ENCODE measurements at places on chromosomes 12 and 14.

DNA sequence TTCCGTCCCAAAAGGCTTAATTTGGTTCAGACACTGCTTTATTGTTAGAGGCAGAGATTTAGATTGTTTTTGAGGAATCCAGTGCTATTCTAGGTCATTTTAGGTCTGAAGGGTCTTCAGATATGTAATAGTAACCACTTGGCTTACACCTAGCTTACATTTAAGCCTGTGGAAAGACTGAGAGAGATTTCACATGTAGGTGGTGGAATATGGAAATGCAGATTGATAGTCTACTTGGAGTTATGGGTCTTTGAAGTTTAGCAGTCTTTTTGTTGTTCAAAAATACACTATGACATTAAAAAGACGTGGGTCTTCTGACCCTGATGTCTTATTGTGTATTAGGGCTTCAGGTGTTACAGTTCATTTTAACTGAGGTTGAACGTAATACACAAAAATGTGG lies 51.4 kb upstream of the CCT2 start:
- H3K36me3 ChIP-seq = peaks cover 16% of the 10 kb centered on the region
- DNase-seq = no peak
- peak overlapping the region; percentile 99 for H3K27ac ChIP-seq
- H3K27me3 ChIP-seq = no peaks in the 10 kb centered on the region

DNA sequence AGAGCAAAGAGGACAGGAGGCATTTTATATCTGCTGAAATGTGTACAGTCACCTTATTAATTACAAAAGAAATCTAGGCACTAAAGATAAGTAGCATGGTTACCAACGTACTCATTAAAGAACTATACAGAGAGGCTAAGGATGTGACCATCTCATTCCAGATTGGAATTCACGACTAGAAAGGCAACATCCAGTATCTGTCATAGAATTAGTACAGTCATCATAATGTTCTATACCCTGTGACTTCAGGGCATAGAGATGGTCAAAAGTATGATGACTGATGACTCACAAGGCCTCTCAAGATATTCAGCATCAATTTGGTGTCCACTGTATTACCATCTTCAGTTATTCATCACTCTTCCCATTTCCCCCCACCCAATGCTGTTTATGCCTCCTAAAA lies 144.0 kb upstream of the PLEKHG7 start:
- H3K27ac ChIP-seq = peak overlapping the region; percentile 79
- H3K4me3 ChIP-seq = no peak overlapping the region
- DNase-seq = no peak
- no peaks in the 10 kb centered on the region for H3K36me3 ChIP-seq
- H3K27me3 ChIP-seq = no peaks in the 10 kb centered on the region

DNA sequence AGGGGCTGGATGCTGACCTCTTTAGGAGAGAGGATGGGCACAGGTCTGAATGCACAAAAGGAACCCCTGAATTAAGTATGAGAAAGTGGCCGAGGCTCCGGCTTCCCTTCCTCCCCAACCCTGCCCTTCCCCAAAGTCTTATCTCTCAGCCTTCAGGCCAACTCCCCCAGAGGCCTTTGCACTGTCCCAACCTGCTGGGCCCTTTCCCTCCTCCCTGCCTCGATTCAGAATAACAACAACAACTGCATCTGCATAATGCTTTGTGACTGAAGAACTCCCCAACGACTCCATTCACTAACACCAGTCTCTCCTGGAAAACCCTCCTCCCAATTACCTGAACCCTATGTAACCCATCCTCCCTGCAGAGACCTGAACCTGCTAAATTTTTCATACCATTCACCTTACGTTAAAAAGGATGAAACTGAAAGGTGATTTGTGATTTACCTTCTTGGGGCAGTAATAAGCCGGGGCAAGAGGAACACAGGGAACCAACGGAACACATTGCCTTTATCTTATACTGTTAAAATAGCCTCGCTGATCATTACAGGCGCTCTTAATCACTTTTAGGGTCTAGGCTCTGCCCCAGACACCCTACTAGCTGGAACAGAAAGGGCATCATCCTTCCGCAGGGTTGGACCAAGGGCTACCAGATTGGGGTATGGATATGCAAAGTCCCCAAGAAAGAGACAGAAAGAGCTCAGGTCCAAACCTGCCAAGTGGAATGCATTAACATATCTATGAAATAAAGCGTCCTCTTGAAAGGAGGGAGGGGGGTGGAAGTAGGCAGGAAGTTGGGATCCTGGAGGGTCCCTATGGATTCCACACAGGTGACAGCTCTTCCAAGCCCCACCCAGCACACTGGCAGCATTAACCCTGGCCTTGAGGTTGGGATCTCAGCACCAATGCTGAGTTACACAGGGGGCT lies 24.2 kb upstream of the FOXN3 start:
- peaks cover 2% of the 10 kb centered on the region for H3K36me3 ChIP-seq
- no peak overlapping the region for H3K27ac ChIP-seq
- peaks cover 25% of the 10 kb centered on the region for H3K4me1 ChIP-seq
- no peak for DNase-seq
- H3K27me3 ChIP-seq = no peaks in the 10 kb centered on the region
- no peak overlapping the region for H3K4me3 ChIP-seq

GRCh38 chr12:111330800-111331752 lies 37.8 kb downstream of the PHETA1 start:
- peaks cover 4% of the 10 kb centered on the region for H3K36me3 ChIP-seq
- DNase-seq = no peak

GRCh38 chr12:41108032-41108431 lies 80.1 kb upstream of the PDZRN4 start:
- peaks cover 4% of the 10 kb centered on the region for H3K27me3 ChIP-seq
- no peak overlapping the region for H3K4me3 ChIP-seq

GRCh38 chr12:123106640-123107359 lies 44.1 kb downstream of the PITPNM2 start:
- no peak overlapping the region for H3K27ac ChIP-seq
- no peaks in the 10 kb centered on the region for H3K36me3 ChIP-seq
- no peak for DNase-seq

GRCh38 chr14:59055006-59055405 lies 133.5 kb upstream of the DAAM1 start:
- DNase-seq = no peak
- no peak overlapping the region for H3K27ac ChIP-seq
- H3K4me3 ChIP-seq = no peak overlapping the region
- no peaks in the 10 kb centered on the region for H3K27me3 ChIP-seq

DNA sequence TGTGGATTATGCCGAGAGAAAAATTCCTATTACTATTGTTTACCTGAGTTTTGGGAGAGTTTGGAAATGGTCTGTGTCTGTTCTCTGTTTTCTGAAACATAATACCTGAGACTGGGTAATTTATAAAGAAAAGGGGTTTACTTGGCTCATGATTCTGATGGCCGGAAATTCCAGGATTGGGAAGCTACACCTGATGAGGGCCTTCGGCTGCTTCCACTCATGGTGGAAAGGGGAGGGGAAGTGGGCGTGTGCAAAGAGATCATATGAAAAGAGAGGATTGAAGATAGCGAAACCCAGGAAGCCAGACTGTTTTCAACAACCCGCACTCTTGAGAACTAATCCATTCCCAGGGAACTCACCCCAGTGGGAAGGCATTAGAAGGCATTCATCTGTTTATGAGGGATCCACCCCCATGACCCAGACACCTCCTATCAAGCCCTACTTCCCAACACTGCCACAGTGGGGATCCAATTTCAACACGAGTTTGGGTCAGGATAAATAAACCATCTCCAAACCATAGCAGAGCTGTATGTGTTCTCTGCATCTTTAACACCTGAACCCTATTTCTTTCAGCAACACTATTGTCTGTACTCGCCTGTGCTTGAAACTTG lies 51.1 kb downstream of the APAF1 start:
- H3K4me3 ChIP-seq = no peak overlapping the region
- no peak for DNase-seq
- H3K27me3 ChIP-seq = no peaks in the 10 kb centered on the region
- peaks cover 3% of the 10 kb centered on the region for H3K4me1 ChIP-seq

DNA sequence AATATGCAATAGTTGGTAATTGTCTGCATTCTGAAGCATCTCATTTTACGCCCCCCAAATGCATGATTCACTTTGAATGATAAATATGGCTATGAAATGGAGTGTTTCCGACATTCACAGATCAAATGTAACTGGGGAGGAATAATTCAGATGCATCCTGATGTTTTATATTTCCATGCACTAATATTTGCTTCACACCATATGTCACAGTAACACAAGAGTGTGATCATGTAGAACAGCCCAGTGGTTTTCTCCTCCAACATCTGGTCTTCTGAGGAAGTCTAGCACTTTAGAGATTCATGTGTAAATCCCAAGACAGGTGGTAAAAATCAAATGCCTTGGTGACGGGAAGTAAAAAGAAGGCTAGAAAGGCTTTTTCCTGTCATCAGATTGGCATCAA lies 273.1 kb downstream of the DIO2 start:
- H3K4me1 ChIP-seq = no peaks in the 10 kb centered on the region
- H3K27ac ChIP-seq = no peak overlapping the region
- H3K4me3 ChIP-seq = no peak overlapping the region
- no peak for DNase-seq
- H3K36me3 ChIP-seq = no peaks in the 10 kb centered on the region
- peaks cover 17% of the 10 kb centered on the region for H3K27me3 ChIP-seq

- DNase-seq = no peak
- H3K4me1 ChIP-seq = no peaks in the 10 kb centered on the region
- H3K27me3 ChIP-seq = peaks cover 35% of the 10 kb centered on the region
- H3K4me3 ChIP-seq = no peak overlapping the region
- H3K27ac ChIP-seq = no peak overlapping the region
Measured at GRCh38 chr14:35470755-35471154, 63.2 kb upstream of the INSM2 start.

DNA sequence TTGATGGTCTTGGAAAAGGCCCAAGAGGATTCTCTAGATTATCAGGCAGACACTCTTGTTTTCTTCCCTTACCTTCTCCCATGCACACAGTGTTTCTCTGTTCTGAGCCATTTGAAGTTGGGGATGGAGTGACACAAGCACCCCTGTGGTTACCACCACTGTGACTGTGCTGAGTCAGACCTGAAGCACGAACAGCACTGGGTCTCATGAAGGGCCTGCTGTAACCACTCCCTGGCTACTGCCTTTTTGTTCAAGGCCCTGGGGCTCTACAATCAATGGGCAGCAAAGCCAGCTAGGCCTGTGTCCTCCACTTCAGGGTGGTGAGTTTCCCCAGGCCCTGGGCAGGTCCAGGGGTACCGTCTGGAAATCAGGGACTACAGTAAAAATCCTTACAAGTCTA lies 65.5 kb downstream of the TSPAN8 start:
- no peaks in the 10 kb centered on the region for H3K4me1 ChIP-seq
- no peak for DNase-seq
- no peak overlapping the region for H3K4me3 ChIP-seq

- H3K36me3 ChIP-seq = peaks cover 7% of the 10 kb centered on the region
- peak overlapping the region; percentile 76 for H3K4me3 ChIP-seq
- H3K27ac ChIP-seq = peak overlapping the region; percentile 88
- H3K27me3 ChIP-seq = no peaks in the 10 kb centered on the region
- no peak for DNase-seq
Measured at GRCh38 chr14:24136684-24137528, 912 bp downstream of the PSME1 start.

GRCh38 chr12:1310653-1311052 lies 283.7 kb downstream of the FBXL14 start:
- DNase-seq = no peak
- peaks cover 34% of the 10 kb centered on the region for H3K4me1 ChIP-seq
- peak overlapping the region; percentile 70 for H3K27ac ChIP-seq

DNA sequence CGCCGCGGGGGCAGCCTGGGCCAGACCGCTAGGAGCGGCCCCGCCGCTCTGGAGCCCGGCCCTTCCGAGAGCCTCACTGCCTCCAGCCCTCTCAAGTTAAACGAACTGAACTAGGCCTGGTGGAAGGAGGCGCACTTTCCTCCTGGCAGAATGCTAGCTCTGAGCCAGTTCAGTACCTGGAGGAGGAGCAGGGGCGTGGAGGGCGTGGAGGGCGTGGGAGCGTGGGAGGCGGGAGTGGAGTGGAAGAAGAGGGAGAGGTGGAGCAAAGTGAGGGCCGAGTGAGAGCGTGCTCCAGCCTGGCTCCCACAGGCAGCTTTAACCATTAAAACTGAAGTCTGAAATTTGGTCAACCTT lies 5.3 kb downstream of the LTB4R start:
- peaks cover 28% of the 10 kb centered on the region for H3K27me3 ChIP-seq
- H3K36me3 ChIP-seq = no peaks in the 10 kb centered on the region
- H3K27ac ChIP-seq = no peak overlapping the region
- DNase-seq = no peak
- peaks cover 1% of the 10 kb centered on the region for H3K4me1 ChIP-seq
- H3K4me3 ChIP-seq = no peak overlapping the region

DNA sequence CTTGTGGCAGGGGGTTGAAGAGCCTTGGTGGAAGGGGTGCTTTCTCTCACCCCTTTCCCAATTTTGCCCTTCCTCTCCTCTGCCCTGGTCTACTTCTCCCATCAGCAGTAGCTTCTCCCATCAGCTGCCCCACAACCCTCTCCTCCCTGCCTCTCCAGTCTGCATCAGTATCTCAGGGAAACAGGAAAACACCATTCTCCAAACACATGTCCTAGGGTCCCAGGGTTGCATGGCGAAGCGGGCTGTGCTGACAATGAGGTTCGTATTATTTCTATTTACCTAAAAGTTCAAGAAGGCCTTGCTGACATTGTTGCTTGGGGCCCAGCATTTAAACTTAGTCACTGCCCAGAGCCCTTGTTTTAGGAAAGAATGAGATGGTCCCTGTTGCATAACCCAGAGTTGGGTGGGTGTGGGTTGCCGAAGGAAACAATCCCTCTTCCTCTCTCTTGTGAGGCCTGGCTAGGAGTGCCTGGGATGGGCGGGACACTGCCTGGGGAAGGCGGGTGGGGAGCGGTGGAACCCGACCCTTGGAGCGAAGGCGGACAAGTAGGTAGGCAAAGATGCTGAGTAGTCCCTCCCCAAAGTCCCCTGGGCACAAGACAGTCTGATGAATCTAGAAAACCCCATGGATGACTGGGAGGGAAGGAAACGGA lies 1.3 kb upstream of the IGFBP6 start:
- H3K4me1 ChIP-seq = peaks cover 41% of the 10 kb centered on the region
- peak overlapping the region; percentile 74 for H3K4me3 ChIP-seq
- H3K36me3 ChIP-seq = peaks cover 1% of the 10 kb centered on the region

GRCh38 chr12:3973973-3974644 lies 100.9 kb upstream of the PARP11 start:
- H3K27me3 ChIP-seq = no peaks in the 10 kb centered on the region
- no peaks in the 10 kb centered on the region for H3K36me3 ChIP-seq
- peak overlapping the region; percentile 95 for H3K27ac ChIP-seq
- DNase-seq = no peak
- H3K4me3 ChIP-seq = no peak overlapping the region

GRCh38 chr12:6302621-6303020 lies 7.9 kb upstream of the PLEKHG6 start:
- no peak overlapping the region for H3K27ac ChIP-seq
- peaks cover 3% of the 10 kb centered on the region for H3K27me3 ChIP-seq
- DNase-seq = no peak

GRCh38 chr12:89779090-89779489 lies 70.5 kb upstream of the ATP2B1 start:
- H3K27ac ChIP-seq = no peak overlapping the region
- peaks cover 35% of the 10 kb centered on the region for H3K4me1 ChIP-seq
- no peaks in the 10 kb centered on the region for H3K36me3 ChIP-seq
- no peak overlapping the region for H3K4me3 ChIP-seq
- no peak for DNase-seq

GRCh38 chr12:6030081-6030480 lies 85.0 kb upstream of the ANO2 start:
- no peak for DNase-seq
- H3K36me3 ChIP-seq = no peaks in the 10 kb centered on the region
- peaks cover 2% of the 10 kb centered on the region for H3K27me3 ChIP-seq
- no peaks in the 10 kb centered on the region for H3K4me1 ChIP-seq

GRCh38 chr12:9030776-9031175 lies 41.4 kb downstream of the KLRG1 start:
- no peaks in the 10 kb centered on the region for H3K4me1 ChIP-seq
- DNase-seq = no peak
- H3K36me3 ChIP-seq = no peaks in the 10 kb centered on the region
- no peak overlapping the region for H3K4me3 ChIP-seq
- no peak overlapping the region for H3K27ac ChIP-seq
